Pons (tissue), 1 donor: ENCODE measurements at places on chromosomes 6 and 20.
A peak's percentile ranks its signal among the peaks of the same experiment; 100 is the strongest.

GRCh38 chr6:30687659-30688431 is 1.4 kb upstream of the PPP1R18 start:
- DNase-seq: no peak

DNA sequence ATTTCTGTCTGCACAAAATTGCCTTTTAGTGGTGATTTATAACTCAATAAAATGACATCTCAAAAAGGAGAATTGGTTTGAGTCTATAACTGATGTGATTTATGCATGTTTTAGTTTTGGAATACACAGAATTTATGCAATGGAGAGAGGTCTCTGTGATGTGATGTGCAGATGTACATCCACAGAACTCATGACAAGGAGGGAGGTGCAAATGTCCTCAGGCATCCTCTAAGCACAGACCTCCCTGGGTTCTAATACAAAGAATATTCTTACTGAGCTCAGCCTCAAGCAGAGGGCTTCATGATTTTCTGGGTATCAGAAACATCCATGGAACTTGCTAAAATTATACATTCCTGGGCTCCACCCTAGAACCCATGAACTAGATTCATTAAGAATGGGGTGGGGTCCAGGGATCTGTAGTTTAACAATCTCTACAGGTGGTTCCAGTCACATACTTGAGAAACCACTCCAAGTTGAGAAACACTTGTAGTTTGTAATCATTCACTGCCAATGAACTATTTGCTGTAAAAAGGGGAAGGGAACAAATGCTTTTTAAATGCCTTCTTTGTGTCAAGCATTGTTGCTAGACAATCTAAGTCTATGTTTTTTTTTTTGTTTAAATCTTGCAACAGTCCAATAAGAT is 60.2 kb upstream of the NEDD9 start:
- DNase-seq: no peak

DNA sequence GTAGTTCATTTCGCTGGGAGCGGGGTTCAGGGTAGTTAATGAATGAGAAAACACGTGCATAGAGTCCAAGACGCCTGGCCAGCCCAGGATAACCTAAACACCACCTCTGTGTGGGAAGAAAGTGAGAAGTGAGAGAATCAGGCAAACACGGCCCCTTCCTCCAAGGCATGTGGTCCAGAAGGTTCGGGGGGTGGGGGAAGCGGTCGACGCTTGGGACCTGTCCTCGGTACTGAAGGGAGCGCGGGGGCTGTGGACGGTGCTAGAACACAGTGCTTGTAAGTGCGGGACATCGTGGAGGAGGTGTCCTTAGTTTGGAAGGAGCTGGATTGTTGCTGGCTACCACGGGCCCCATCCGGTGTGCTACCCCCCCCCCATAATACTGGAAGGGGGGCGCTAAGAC is 1.7 kb upstream of the VSTM2L start:
- no peak for DNase-seq

DNA sequence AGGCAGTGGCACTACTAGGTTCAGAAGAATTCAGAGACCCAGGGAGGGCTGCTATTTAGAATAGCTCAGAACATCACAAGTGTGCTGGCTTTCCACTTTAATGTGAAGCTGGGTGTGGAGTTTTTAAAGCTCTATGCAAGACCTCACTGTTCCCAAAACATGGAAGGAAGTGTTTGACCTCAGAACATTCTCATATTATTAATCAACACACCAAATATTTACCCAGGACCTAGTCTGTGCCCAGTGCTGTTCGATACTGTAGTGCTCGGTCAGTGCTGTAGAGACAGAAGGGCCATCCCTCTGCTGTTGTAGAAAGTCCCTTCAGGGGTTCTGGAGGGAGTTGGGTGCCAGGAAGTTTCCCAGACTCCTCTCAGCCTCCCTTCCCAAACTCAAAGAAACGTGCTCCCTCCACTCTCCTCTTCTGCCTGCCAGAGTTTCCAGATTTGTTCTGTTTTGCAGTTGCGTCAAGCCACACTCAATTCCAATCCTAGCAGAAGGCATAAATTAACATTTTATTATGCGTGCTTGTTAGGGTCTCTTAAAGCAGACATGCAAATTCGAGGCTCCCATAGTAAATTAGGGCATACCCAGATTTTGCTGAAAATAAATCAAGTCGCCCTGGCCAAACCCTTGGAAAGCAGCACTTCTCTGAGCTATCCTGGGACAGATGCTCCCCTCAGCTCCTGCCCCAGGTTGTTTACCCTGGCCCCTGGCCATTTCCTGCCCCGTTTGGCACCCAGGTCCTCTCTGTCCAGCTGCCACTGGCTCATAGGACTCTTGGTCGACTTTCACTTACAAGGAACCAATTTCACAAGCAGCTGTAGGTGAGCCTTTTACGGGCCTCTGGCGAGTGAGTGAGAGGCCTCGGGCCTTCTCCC is 248.6 kb downstream of the HIVEP2 start:
- DNase-seq: no peak

DNA sequence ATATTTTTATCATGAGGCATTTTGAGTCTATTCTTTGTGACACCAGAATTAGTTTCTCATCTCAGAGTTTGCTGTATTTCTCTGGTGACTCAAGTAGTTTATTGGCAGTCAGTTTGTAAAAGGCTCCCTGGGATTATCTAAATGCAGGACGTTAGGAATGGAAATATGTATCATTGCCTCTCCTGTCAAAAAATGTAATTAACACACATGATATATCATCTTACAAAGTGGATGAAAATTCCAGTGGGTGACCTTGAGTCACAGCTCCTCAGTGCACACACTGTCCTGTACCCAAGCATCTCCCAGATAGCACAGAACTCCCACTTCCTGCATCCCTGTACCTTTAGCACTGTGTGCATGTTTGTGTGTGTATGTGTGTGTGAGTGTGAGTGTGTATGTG is 258.6 kb downstream of the LAMA2 start:
- no peak for DNase-seq

- no peak for DNase-seq
Measured at GRCh38 chr20:54217762-54218161, 9.9 kb downstream of the PFDN4 start.

DNA sequence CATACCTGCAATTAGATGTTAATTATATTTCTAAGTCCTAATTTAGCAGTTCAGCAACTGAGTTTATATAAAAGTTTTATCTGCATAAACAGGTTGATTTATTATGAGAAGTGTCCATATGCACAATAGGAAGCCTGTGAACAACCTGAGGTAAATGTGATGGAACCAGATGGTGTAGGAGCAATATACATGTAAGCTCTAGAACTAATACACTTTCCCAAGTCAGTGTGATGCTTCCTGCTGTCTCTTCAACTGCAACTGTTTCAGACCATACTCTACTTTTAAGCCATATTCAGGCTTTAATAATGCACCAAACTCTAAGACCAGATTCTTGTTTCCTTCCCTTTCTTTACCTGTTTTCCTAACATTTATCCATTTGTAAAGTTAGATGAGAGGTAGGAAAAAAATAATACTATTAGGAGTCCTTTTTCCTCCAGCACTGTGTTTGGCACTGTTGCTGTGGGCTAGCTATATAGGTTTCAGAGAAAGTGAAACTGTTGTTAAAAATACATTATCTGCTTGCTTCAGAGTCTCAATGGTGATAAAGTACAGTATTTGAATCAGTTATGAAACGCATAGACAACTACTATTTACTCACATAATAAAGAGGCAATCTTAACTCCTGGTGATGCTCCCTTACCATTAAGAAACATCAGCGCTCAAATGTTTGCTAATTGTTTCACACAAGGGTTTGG is 1009.3 kb downstream of the GRIK2 start:
- peak; percentile 14 for DNase-seq

DNA sequence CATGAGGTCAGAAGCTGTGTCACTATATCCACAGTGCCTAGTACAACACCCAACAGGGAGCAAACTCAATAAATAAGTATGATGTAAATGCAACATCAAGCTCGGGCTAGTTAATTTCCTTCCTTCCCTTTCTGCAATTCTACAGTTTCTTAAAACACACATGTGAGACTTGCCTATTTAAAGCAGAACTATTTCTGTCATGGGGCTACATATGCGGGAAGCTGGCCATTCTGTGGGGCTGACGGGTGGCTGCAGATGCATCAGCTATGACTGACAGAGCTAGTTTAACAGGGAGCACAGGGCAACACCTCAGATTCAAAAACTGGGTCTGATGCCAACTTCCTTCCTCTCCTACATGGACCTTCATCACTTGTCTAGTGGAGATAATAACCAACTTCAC is 118.1 kb upstream of the ENPP5 start:
- no peak for DNase-seq

GRCh38 chr6:108807928-108808327 is 40.3 kb upstream of the ARMC2 start:
- no peak for DNase-seq

- DNase-seq: no peak
Measured at GRCh38 chr6:71246596-71246995, 42.0 kb upstream of the OGFRL1 start.

DNA sequence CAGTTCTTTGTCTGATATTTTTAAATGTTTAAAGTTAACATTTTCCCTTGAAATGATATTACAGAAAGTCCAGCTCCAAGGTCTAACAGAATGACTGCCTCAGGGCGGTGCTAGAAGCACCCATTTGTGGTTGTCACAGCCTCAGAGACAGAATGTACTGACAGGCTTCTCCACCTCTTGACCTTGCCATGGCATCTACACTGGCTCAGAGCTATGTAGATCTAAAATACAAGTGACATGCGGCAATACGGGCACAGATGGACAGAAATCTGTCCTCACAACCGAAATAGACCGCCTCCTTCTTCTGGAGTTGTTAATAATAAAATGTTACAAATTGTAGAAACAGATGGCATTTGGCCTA is 167.2 kb upstream of the THEMIS start:
- peak; percentile 69 for DNase-seq

DNA sequence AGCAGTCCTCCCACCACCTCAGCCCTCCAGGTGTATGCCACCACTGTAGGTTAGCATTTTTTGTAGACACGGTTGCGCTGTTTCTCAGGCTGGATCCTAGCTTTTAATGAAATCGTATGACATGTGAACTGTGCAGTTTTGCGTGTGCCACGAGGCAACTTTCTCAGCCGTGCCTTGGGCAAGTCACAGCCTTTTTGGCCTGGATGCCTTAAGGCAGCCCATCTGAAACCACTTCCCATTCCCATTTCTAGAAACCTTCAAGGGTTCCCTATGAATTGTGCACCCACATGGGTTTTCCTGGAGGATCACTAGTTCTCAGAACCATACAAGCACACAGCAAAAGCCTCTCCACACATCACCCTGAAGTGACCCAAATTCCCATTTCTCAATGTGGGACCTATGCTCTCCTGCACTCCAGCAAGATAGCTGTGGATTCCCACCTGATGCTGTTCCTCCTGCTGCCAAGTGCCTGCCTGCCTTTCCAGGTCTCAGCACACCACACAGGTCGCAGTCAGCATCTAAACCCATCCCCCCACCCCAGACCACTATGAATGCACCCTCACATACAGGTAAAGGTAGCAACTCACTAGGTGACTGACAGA is 28.9 kb downstream of the SNX5 start:
- DNase-seq: no peak

GRCh38 chr6:105831311-105832097 is 254.6 kb upstream of the PRDM1 start:
- no peak for DNase-seq

- DNase-seq: no peak
Measured at GRCh38 chr6:111615916-111616612, 10.4 kb upstream of the TRAF3IP2 start.

DNA sequence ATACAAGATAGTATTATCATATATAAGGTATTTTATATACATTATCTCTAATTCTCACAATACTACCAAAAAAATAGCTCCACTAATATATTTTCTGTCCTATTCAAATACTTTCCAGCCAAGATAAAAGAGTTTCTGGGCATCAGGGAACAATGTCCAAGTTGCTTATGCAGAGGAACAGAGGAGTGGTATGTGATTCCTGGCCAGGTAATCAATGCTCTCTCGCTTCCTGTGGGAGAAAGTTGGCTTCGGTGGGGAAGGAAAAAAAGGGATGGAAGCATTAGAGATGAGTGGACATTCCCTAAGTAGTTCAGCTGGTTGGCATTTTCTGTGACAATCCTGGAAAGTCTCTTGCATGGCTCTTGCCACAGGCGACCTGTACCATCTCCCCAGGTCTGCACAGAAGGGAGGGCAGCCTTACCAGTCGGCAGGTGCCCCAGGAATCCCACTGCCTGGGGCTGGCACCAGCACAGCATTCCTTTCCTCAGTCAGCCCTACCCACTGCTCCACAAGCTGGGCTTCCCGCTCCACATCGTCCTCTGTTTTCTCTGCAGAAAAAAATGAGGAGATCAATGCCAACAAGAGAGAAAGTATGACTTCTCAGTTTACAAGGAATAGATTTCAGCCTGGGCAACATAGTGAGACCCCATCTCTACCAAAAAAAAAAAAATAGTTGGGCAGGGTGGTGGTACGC is 78.5 kb upstream of the NUP153 start:
- DNase-seq: no peak

GRCh38 chr20:24350923-24351368 is 118.5 kb upstream of the SYNDIG1 start:
- no peak for DNase-seq

DNA sequence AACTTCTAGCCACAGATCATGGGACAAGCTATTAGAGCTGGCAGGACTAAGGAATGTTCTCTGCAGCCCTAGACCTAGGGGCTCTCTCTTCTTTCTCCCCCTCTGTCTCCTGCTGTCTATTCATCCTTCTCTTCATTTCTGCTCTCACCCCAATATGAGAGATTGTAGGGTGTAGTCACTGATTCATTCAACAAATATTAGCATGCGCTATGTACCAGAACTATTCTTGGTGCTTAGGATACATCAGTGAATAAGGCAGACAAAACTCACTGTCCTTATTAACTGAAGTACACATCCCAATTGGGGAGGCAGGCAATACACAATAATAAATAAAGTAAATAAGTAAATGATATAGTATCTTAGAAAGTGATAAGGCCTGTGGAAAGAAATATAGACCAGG is 14.7 kb upstream of the SIRPB2 start:
- DNase-seq: no peak

DNA sequence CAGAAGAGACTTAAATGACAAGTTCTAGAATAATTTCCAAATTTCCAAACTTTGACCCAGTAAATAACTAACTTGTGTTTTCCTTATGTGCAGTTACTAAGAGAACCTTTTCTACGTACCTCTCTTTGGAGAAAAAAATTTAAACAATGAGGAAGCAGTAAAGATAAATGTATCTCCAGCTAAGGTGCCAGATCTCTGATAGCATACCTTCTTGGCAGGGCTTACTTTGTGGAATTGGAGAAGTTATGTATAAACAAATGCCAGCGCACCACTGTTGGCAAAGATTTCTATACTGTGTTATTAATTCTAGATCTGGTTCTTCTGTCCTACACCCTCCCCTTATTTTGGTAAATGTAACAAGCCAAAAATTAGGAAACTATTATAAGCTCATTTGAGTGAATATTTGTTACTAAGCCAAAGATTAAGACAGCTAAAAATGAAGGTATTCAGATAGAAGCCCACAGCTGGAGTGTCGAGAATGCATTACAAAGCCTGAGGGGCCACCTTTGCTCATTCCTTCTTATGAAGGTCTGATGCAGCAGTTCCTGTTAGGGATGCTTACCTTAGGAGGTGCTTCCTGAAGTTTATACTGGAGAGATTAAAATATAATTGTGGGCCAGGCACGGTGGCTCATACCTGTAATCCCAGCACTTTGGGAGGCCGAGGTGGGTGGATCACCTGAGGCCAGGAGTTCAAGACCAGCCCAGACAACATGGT is 373.1 kb upstream of the SOX4 start:
- DNase-seq: no peak
